ENCODE measurements at places on chromosomes 3 and 15. TPM values are rescaled to one million over a fixed set of nuclear protein-coding genes. Genes with fewer than 3 reads are reported as not detected.

Gene UBL7
- total RNA-seq, result 39.6 TPM

Gene TXNRD3
- total RNA-seq, result 2.5 TPM

Gene TTLL13
- not detected for total RNA-seq

Gene ZNF774
- 11.7 TPM for total RNA-seq

Gene PP2D1
- total RNA-seq, result not detected

Gene STRIT1
- not detected for total RNA-seq

Gene NXPE3
- 2.5 TPM for total RNA-seq

Gene CD96
- total RNA-seq, result 11.6 TPM

DNA sequence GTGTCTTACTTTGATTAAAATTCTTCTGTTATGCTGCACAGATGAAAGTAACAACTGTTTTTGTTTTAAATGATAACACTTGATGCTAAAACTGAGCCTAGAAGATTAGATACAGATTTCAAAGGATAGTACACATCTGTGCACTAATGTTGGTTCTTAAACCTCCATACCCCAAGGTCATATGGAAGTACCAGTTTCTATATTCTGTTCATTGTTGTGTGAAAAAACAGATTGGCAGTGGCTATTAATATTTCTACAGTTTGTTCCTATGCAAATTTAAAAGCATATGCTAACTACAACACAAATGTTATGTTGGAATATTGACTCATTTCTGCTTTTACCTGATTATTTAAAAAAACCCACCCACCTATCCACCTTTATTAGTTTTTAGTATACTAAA lies 32.0 kb upstream of the GBE1 start:
- no peaks in the 10 kb centered on the region for H3K36me3 ChIP-seq
- H3K4me1 ChIP-seq, result no peaks in the 10 kb centered on the region
- no peaks in the 10 kb centered on the region for H3K27me3 ChIP-seq

- DNase-seq, result no peak
- no peaks in the 10 kb centered on the region for H3K36me3 ChIP-seq
- H3K4me1 ChIP-seq, result no peaks in the 10 kb centered on the region
- no peak overlapping the region for H3K4me3 ChIP-seq
Measured at GRCh38 chr3:156630773-156631093, 43.7 kb upstream of the TIPARP start.

DNA sequence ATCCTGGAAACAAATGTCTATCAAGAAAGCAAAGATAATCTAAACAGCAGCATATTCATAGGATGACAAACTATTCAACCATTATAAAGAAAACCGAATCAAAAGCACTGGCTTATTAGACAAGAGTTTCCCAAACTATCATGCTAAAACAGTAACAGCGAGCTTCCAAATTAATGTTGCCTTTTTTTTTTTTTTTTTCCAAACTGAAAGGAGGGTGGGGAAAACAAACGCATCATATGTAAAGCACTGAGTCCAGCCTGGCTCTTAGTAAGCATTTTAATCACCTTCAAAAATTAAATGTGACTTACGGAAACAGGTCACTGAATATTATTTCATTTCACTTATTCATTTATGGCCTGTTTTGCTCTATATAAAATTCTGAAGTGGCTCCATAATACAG lies 2.3 kb downstream of the TJP1 start:
- H3K36me3 ChIP-seq, result no peaks in the 10 kb centered on the region
- no peaks in the 10 kb centered on the region for H3K27me3 ChIP-seq
- H3K4me1 ChIP-seq, result no peaks in the 10 kb centered on the region
- DNase-seq, result no peak

GRCh38 chr3:122975924-122976293 lies 51.7 kb downstream of the SEMA5B start:
- peak; percentile 18 for DNase-seq
- no peaks in the 10 kb centered on the region for H3K4me1 ChIP-seq
- no peaks in the 10 kb centered on the region for H3K36me3 ChIP-seq
- H3K4me3 ChIP-seq, result no peak overlapping the region
- no peak overlapping the region for H3K27ac ChIP-seq

GRCh38 chr15:33344530-33344929 lies 33.8 kb downstream of the RYR3 start:
- H3K27ac ChIP-seq, result no peak overlapping the region
- no peaks in the 10 kb centered on the region for H3K27me3 ChIP-seq
- H3K36me3 ChIP-seq, result no peaks in the 10 kb centered on the region
- DNase-seq, result no peak

DNA sequence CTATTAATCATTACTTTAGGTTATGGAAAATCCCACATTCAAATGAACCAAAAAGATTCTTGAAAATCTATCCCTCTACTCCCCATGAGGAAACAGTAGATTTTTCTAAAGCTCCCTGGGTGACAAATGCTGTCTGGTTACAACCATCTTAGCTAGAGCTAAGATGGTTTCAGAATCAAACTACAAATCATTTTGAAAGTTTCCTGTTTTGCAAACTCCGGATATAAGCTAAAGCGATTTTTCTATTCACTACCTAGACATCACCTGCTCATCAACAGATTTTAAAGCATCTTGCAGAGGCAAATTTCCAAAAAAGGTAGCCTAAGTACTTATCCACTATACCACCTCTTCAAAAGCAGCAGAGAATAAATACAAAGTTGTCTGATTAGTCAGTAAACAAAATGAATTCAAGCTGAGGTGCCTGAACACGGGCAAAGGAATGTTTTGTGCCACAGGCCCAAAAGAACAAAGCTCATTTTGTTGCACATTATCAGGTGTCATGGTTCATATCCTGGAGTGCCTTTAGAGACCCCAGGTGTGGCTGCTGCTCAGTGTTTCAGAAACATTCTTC lies 204.9 kb downstream of the TNIK start:
- no peak overlapping the region for H3K4me3 ChIP-seq
- no peaks in the 10 kb centered on the region for H3K36me3 ChIP-seq
- peak overlapping the region; percentile 57 for H3K27ac ChIP-seq
- no peaks in the 10 kb centered on the region for H3K4me1 ChIP-seq

DNA sequence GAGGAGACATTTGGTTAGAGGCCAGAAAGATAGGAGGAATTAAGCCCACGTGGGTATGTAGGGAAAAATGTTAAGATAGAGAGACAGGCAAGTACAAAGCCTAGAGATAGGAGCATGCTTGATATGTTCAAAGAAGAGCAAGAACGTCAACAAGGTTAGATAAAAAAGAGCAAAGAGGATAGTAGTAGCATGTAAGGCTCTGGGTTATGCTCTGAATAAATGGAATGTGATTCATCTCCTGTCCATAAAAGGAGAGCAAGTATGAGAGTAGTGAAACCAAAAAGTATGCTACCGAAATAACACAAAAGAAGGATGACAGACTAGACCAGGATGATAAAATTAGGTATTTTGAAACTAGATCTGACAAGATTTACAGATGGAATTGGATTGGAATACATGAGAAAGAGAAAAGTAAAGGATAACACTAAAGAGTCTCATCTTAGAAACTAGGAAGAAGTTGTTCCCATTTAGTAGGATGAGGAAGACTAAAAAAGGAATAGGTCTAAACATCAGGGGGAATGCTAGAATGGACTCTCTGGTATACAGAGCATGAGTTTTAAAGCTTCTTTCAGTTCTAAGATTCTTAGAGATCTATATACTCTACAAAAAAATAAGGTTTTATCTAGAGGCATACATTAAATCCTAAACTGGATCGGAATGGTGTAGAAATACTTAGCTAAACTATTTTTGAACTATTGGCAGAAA lies 59.1 kb downstream of the TRPM7 start:
- H3K36me3 ChIP-seq, result no peaks in the 10 kb centered on the region
- DNase-seq, result no peak
- no peaks in the 10 kb centered on the region for H3K4me1 ChIP-seq
- no peak overlapping the region for H3K4me3 ChIP-seq
- no peak overlapping the region for H3K27ac ChIP-seq

DNA sequence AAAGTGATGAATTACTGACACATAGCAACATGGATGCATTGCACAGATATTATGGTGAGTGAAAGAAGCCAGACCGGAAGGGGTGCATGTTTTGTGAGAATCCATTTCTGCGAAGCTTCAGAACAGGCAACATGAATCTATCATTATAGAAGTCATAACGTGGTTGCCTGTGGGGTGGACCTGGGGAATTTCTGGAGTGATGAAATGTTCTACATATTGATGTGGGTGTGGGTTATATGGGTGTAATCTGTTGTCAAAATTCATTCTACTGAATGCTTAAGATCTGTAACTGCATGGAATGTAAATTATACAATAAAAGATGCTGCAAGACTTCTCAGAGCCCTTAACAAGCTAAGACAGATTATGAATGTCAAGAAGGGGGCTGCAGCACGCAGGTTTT lies 25.2 kb upstream of the TSPAN3 start:
- no peaks in the 10 kb centered on the region for H3K36me3 ChIP-seq
- no peaks in the 10 kb centered on the region for H3K4me1 ChIP-seq
- no peaks in the 10 kb centered on the region for H3K27me3 ChIP-seq
- no peak for DNase-seq
- no peak overlapping the region for H3K27ac ChIP-seq
- no peak overlapping the region for H3K4me3 ChIP-seq

GRCh38 chr3:105967117-105967516 lies 98.3 kb upstream of the CBLB start:
- no peaks in the 10 kb centered on the region for H3K27me3 ChIP-seq
- H3K36me3 ChIP-seq, result no peaks in the 10 kb centered on the region
- H3K4me3 ChIP-seq, result no peak overlapping the region
- no peak for DNase-seq
- H3K27ac ChIP-seq, result no peak overlapping the region
- H3K4me1 ChIP-seq, result no peaks in the 10 kb centered on the region

DNA sequence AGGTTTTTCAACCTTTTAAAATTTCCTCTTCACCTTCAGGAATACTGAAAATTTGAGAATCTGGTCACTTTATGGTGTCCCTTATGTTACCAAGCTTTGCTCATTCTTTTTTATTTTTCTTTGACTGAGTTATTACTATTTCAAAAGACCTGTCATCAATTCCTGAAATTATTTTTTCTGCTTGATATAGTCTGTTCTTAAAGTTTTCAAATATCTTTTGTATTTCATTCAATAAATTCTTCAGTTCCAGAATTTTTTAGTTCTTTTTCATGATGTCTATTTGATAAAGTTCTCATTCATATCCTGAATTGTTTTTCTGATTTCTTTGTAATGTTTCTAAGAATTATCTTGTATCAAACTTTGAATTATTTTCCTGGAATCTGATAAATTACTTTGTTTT lies 63.9 kb downstream of the UQCC5 start:
- DNase-seq, result no peak
- no peak overlapping the region for H3K27ac ChIP-seq
- H3K36me3 ChIP-seq, result peaks cover 57% of the 10 kb centered on the region
- H3K4me1 ChIP-seq, result no peaks in the 10 kb centered on the region

- H3K36me3 ChIP-seq, result no peaks in the 10 kb centered on the region
- no peak for DNase-seq
- no peak overlapping the region for H3K27ac ChIP-seq
- H3K4me1 ChIP-seq, result no peaks in the 10 kb centered on the region
Measured at GRCh38 chr15:72404841-72405240, 6.7 kb downstream of the TMEM202 start.

- DNase-seq, result no peak
- no peak overlapping the region for H3K4me3 ChIP-seq
- H3K4me1 ChIP-seq, result no peaks in the 10 kb centered on the region
- no peak overlapping the region for H3K27ac ChIP-seq
Measured at GRCh38 chr3:33331414-33331813, 54.2 kb downstream of the FBXL2 start.

DNA sequence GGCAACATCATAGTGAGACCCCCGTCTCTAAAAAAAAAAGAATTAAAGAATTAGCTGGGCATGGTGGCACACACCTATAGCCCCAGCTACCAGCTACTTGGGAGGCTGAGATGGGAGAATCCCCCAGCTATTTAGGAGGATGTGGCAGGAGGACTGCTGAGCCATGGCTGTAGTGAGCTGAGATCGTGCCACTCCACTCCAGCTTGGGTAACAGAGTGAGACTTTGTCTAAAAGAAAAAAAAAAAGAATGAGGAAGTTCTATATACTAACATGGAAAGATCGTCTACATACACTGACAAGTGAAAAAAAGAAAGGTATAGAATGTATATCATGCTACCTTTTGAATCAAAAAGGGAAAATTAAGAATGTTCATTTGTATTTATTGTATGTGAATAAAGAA lies 83.9 kb upstream of the CDAN1 start:
- no peaks in the 10 kb centered on the region for H3K36me3 ChIP-seq
- no peaks in the 10 kb centered on the region for H3K27me3 ChIP-seq
- no peaks in the 10 kb centered on the region for H3K4me1 ChIP-seq
- DNase-seq, result no peak
- no peak overlapping the region for H3K27ac ChIP-seq
- H3K4me3 ChIP-seq, result no peak overlapping the region

GRCh38 chr15:28989239-28989830 lies 103.6 kb downstream of the APBA2 start:
- H3K27me3 ChIP-seq, result no peaks in the 10 kb centered on the region
- no peak overlapping the region for H3K4me3 ChIP-seq
- no peaks in the 10 kb centered on the region for H3K4me1 ChIP-seq

- no peak overlapping the region for H3K27ac ChIP-seq
- H3K4me1 ChIP-seq, result no peaks in the 10 kb centered on the region
- no peak for DNase-seq
- H3K4me3 ChIP-seq, result no peak overlapping the region
Measured at GRCh38 chr15:52008359-52008697, 10.7 kb upstream of the MAPK6 start.

DNA sequence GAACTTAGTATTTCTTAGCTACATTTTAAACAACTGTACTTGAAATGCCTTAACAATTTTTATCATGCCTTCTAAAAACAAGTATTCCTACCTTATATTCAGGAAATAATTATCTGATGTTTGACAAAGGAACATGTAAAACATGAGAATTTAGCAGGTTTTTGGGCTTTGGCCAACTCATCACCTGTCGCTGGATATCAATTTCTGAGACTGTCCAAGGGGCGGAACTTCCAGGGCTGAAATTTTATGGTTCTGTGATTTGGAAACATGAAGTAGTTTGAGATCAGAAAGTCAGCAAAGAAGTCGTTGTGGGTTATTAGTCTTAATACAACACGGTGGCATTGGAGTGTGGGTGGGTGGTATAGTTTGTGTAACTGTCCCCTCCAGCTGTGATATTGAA lies 282.2 kb upstream of the LRRN1 start:
- H3K4me3 ChIP-seq, result no peak overlapping the region
- no peak for DNase-seq
- H3K36me3 ChIP-seq, result no peaks in the 10 kb centered on the region
- no peaks in the 10 kb centered on the region for H3K4me1 ChIP-seq
- no peaks in the 10 kb centered on the region for H3K27me3 ChIP-seq
